AG08396 (cell line): ENCODE measurements at places on chromosomes 6 and 20.

DNA sequence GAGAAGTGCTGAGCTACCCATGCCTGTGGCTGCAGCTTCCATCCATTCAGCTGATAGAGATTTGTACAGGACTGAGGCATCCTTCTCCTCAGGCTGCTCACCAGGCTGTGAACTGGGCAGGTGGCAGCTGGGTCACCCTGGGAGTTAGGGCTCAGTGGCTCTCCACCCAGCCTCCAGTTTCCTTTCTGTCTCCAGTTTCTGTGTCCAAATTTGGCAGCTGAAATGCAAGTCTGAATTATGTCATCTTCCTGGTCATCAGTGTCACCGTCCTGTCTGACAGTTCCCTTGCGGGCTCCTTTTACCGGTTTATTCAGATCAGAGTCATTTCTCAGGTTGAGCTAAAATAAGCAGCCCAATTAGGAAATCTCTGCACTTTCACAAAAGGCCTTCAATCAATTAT is 93.3 kb downstream of the EDN1 start:
- no peak for DNase-seq

DNA sequence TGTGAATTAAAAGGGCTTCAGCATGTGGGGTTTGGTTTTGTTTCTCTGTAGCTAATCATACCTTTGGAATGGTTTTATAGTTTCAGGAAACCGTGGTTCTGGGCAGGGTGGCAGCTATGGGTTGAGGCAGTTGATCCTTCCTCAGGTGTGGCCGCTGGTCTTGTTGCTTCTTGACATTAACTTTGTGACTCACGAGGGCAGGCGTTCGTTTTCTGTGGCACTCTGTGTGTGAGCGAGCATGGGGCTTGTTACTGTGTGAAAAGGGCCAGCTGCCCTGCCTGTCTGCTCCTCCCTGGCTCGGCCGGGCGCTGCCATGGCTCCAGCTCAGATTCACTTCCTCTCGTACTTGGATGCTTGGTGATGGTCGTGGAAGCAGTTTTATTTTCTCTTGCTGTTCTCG is 16.2 kb downstream of the DNAJC5 start:
- DNase-seq: peak; percentile 55

DNA sequence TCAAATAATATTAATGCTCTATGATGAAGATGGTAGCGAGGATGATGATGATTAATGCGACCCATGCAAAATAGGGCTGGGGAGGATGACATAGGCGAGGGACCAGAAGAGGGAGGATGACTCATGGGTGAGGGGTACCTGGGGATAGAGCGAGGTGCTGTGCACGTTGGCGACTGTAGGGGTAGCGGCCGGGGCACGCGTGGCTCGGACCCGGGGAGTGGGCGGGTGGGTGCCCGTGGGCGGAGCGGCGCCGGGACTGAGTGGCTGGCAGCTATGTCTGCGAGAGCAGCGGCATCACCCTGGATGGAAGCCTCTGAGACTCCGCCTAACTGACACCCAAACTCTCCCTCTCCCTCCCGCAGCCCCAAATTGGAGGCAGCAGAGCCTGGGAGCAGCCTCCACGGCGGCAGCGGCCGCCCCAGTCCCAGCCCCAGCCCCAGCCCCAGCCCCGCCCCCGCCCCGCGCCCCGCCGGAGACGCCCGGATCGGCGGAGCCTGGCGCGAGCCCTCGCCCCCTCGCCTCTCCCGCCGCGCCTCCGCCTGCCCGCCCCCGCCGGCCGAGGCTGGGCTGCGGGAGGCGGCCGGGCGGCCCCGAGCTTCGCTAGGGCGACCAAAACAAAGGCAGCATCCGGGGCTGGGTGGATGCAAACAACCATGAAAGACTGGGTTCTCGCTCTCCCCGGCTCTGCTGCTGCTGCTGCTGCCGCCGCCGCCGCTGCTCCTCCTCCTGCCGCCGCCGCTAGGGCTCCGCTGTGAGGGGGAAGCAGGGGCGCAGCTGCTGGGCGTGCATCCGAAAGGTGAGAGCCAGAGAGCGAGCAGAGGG is at the start of gene RIMS1:
RIMS1 (plus strand) TSS at position 367 of the 822 bp plus-strand sequence. CDS start 474 bp downstream, outside the sequence.
- peak; percentile 65 for DNase-seq

- peak; percentile 13 for DNase-seq
These were observed 38.4 kb upstream of the SPTLC3 start for GRCh38 chr20:12970372-12970821.

DNA sequence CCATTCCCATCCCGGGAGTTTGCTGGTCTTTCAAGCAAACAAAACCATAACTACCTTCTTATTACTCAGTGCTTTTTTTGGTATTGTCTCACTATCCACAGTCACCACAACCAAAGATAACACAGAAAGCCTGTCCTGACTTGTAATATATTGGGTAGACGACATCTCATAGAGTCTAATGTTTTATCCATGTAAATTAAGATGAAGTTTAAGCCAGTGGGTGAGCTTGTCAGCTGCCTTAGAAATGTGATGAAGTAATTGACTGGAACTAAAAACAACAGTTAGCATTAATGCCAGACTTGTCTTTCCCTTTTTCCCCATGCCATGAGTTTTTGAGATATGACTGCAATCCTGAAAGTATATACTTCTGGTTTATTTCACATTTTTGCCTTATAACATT is 282.7 kb upstream of the PRDM1 start:
- DNase-seq: no peak

DNA sequence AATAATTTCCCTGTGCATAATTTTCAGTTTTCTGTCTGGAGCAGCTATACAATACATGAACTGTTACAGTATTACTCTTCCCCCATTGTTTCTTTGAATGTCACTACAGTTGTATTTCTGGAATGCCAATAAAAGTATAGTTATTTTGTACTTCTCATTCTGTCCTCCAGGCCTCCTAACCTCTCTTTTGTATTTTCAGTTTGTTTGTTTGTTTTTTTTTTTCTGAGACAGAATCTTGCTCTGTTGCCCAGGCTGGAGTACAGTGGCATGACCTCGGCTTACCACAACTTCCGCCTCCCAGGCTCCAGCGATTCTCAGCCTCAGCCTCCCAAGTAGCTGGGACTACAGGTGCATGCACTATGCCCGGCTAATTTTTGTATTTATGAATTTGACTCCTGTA is 16.8 kb upstream of the ARID1B start:
- DNase-seq: no peak

- no peak for DNase-seq
These were observed 12.0 kb upstream of the THBS2 start for GRCh38 chr6:169265486-169266131.
